Spleen (tissue), 13 donors: ENCODE measurements at places on chromosomes 1 and 21. TPM values are rescaled to one million over a fixed set of nuclear protein-coding genes. Genes with fewer than 3 reads are reported as not detected.

DNA sequence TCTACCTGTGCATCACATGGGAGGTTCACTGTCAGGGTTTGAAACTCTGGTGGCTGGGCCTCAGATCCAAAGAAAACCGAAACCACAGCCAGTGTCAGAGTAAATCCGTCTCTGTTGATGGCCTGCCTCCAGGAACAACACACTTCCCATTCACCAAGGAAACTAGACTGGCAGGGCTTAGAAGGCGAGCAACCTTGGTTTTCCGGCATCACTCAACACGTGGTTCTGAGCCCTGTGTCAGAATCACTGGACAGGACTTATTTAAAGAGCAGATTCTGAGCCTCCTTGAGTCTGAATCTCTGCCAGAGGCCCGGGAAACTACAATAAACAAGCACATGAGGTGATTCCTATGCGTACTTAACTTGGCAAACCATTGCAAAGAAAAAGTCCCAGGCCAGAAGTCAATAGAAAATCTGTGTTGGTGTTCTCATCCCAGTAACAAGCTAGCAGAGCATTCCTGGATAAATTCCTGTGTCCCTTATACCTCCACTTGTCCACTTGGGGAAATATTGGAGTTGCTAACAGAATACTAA lies 70.0 kb downstream of the KCTD3 start:
- no peak overlapping the region for H3K4me3 ChIP-seq
- H3K4me1 ChIP-seq, result no peaks in the 10 kb centered on the region
- DNase-seq, result no peak
- H3K27me3 ChIP-seq, result no peaks in the 10 kb centered on the region
- H3K27ac ChIP-seq, result no peak overlapping the region
- H3K36me3 ChIP-seq, result no peaks in the 10 kb centered on the region

GRCh38 chr1:240800291-240800690 lies 188.3 kb upstream of the GREM2 start:
- no peaks in the 10 kb centered on the region for H3K36me3 ChIP-seq
- no peaks in the 10 kb centered on the region for H3K4me1 ChIP-seq
- H3K4me3 ChIP-seq, result no peak overlapping the region
- no peak overlapping the region for H3K27ac ChIP-seq

- peaks cover 66% of the 10 kb centered on the region for H3K4me1 ChIP-seq
- H3K27ac ChIP-seq, result no peak overlapping the region
- H3K4me3 ChIP-seq, result no peak overlapping the region
- peaks cover 29% of the 10 kb centered on the region for H3K36me3 ChIP-seq
- H3K27me3 ChIP-seq, result no peaks in the 10 kb centered on the region
These were observed 5.1 kb upstream of the LENEP start for GRCh38 chr1:154988058-154988954.

DNA sequence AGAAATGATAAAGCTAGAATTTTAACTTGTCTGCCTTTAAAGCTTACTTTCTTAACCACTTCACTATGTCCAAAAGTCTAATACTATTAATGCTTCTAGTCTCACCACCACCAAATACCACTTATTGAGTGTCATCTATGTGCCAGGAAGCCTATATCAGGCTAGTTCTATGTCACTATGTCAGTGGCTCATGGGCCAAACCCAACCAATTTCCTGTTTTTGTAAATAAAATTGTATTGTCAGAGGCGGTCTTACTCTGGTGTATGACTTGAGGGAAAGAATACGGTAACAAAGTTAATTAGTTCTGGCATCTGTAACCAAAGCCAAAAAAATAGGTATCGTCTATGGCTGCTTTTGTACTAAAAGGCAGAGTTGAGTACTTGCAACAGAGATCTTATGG lies 14.8 kb downstream of the F5 start:
- no peak overlapping the region for H3K27ac ChIP-seq
- DNase-seq, result no peak
- no peaks in the 10 kb centered on the region for H3K4me1 ChIP-seq
- H3K4me3 ChIP-seq, result no peak overlapping the region

DNA sequence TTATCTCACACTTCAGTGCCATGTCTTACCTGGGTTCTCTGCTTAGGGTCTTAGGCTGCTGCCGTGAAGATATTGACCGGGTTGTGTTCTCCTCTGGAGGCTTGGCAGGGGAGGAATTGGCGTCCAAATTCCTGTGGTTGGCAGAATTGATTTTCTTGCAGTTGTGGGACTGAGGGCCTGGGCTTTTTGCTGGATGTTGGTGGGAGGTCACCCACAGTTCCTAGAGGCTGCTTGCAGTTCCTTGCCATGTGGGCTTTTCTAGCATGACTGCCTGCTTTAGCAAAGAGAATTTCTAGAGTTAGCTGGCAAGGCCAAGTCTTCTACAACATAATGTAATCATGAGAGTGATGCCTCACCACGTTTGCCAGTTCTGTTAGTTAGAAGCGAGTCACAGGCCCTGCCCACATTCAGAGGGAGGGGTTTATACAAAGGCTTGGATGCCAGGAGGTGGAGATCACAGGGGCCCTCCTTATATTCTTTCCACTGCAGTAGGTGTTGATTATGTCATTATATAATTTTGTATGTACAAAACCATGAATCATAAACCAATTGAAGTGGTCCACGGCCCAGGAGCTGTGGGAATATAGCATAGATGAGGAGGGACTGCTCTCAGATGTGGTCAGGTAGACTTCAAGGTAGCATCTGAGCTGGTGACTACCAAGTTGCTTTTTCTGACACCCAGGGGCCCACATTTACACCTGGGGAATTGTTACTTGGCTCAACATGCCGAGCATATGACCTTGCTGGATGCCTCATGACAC lies 6.6 kb downstream of the UBL4B start:
- peak; percentile 4 for DNase-seq
- H3K4me1 ChIP-seq, result no peaks in the 10 kb centered on the region
- no peak overlapping the region for H3K4me3 ChIP-seq
- no peaks in the 10 kb centered on the region for H3K36me3 ChIP-seq

DNA sequence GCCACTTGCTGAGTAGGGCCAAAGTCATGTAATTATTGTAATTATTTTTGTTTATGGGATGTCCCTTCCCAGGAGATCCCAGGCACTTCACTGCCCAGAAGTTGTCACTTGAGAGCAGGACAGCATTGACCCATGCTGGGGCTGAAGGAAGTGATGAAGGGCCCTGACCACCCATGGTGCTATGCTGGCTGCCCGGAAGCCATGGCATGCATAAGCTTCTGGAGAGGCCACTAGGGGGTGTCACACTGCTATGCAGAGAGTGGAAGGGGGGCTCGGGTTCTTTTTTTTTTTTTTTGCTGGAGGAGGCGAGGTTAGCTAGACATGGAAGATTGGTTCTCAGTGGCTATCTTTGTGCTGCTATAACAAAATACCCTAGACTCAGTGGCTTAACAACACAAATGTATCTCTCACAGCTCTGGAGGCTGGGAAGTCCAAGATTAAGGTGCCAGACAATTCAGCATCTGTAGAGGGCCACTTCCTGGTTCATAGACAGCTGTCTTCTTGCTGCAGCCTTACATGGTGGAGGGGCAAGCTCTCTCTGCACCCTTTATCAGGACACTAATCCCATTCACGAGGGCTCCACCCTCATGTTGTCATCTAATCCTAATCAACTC lies 84.9 kb downstream of the CNIH3 start:
- H3K4me3 ChIP-seq, result no peak overlapping the region
- DNase-seq, result no peak
- H3K4me1 ChIP-seq, result no peaks in the 10 kb centered on the region
- no peak overlapping the region for H3K27ac ChIP-seq

DNA sequence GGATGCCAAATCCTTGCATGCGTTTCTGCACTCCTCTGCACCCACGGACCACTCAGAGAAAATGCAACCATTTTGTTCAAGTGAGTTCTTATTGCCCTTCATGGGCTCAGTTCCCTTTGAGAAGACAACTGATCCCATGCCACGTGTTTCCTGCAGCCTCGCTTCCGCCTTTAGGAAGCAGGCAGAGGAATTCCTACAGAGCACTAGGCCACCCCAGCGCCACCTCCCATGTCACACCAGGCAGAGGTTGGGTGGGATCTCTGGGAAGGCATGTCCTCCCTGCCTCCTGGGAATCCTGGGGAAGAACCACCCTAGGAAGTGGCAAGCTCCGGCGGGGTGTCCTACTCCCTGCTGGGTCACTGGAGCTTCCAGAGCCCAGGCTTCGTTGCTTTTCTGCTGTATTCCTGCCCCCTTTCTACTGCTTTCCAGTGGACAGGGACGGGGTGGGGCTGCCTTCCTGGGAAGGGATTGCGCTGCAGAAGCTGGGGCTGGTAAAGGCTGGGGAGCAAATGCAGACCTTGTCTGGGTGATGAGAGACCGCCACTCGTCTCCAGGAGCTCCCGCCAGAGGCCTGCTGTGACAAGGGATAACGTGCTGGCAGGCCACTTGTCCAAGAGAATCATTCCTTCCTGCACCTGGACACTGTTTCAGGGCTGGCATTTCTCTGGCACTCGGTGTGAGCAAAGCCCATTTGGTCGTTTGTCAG lies 478.2 kb upstream of the VAMP3 start:
- no peak for DNase-seq
- no peaks in the 10 kb centered on the region for H3K4me1 ChIP-seq
- no peak overlapping the region for H3K4me3 ChIP-seq
- no peaks in the 10 kb centered on the region for H3K36me3 ChIP-seq
- H3K27ac ChIP-seq, result no peak overlapping the region

DNA sequence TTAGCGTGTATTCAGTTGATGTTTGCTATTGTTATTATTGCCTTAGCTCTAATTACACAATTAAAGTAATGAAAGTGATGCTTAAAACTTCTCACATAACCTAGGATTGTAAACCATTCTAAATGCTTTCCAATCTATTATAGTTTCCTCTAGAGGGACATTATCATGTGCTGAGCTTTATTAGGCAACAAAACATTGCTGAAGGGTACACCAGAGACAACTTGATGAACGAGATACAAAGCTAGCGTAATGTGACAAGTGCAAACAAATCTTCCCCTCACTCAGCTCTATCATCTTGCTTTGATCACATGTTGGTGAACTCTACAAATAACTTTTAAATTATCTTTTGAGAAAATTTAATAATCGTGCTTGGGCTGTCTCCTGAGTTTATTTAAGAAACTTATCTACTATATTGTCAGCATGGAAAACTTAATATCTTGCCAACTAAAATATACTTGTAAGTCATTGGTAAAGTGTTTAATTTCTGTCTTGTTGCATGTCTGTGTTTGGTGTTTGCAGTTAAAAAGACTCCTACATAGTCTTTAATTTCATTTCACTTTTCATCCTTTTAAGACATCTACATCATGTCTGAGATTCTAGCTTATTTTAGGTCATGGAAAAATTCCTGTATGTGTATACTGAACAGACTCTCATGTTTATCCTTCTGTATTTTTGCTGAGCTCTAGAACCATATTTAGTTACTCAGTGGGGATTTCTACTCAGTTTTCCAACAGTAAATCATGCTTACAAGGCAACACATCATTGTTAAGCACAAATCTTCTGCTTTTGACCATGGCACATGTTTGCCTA lies 104.2 kb upstream of the ADAMTS5 start:
- H3K4me3 ChIP-seq, result no peak overlapping the region
- DNase-seq, result no peak
- no peak overlapping the region for H3K27ac ChIP-seq
- no peaks in the 10 kb centered on the region for H3K4me1 ChIP-seq
- no peaks in the 10 kb centered on the region for H3K36me3 ChIP-seq

- no peak overlapping the region for H3K27ac ChIP-seq
- peaks cover 8% of the 10 kb centered on the region for H3K4me1 ChIP-seq
- DNase-seq, result no peak
- no peaks in the 10 kb centered on the region for H3K27me3 ChIP-seq
- no peak overlapping the region for H3K4me3 ChIP-seq
These were observed 29.5 kb downstream of the HLX start for GRCh38 chr1:220908757-220909156.

DNA sequence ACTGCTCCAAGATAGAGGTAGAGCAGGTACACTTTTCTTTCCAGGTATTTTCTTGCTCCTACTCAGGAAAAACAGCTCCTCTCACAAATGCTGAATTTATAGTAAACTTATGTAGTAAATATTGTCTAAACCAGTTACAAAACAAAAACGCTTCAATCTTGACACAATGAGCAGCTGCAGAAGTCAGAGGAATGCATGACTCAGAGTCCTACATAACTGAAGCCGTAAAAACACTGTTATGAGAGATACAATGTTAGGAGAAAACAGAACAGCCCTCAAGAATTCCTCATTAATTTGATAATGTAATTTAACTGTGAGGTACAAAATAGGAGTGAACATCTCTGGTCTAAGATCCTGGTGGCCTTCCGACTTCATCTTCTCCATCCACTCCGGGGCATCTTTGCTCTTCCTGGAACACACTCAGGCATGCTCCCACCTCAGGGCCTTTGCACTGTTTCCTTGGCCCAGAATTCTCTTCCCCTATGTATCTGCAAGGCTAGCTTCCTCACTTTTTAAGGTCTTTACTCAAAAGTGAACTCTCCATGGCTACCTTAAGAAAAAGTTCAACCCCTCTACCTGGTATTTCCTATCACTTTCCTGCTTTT lies 138.5 kb downstream of the SLC45A1 start:
- no peak for DNase-seq
- H3K4me1 ChIP-seq, result peaks cover 30% of the 10 kb centered on the region
- no peak overlapping the region for H3K4me3 ChIP-seq
- H3K27me3 ChIP-seq, result no peaks in the 10 kb centered on the region
- no peak overlapping the region for H3K27ac ChIP-seq
- H3K36me3 ChIP-seq, result no peaks in the 10 kb centered on the region

Gene KRTAP13-2
- not detected for total RNA-seq

Gene SELP
- 7.6 TPM for total RNA-seq

DNA sequence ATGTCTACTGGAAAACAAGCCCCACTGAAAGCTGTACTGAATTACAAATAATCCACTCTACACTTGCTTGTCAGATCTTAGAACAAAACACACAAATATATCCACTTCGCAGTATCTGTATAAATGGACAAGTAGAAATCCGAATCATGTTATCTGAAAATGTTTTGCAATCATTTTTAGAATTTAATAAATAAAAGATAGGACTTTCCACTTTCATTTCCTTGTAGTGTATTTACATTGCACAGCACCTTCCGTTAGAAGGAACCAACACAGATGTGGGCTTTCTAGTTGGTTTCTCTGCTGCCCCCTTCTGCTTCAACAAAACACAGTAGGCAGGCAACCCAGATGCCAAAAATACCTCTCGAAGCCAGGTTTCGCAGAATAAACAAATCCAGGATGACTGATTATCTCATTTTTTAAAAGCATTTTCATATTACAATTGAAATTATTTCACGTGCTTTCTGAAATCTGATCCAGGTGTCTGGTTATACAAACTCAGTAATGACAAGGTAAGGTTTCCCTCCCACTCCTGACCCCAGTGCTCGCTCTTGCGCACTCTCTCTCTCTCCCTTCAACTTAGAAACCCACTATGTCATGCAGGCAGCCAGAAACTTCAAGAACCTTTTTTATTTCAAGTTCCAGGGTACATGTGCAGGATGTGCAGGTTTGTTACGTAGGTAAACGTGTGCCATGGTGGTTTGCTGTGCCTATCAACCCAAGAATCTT lies 389.9 kb downstream of the SMYD3 start:
- H3K27ac ChIP-seq, result no peak overlapping the region
- H3K4me3 ChIP-seq, result no peak overlapping the region
- no peaks in the 10 kb centered on the region for H3K27me3 ChIP-seq
- no peaks in the 10 kb centered on the region for H3K4me1 ChIP-seq
